H9 (cell line): ENCODE measurements at places on chromosomes 11 and 22. TPM values are rescaled to one million over a fixed set of nuclear protein-coding genes. Genes with fewer than 3 reads are reported as not detected.

The CCDC73 gene
- 0.04 TPM in 1 of 2 replicates, not detected in the other for total RNA-seq

The GLB1L2 gene
- 2.0 and 2.4 TPM in 2 replicates for total RNA-seq

The FOLH1 gene
- total RNA-seq = not detected in 2 replicates

The RAD9A gene
- 20.9 and 23.8 TPM in 2 replicates for total RNA-seq

The MUC6 gene
- not detected in 2 replicates for total RNA-seq

The SHISAL1 gene
- 2.9 and 3.0 TPM in 2 replicates for total RNA-seq

The DEUP1 gene
- total RNA-seq = 0.22 TPM in 1 of 2 replicates, not detected in the other

The KAT5 gene
- total RNA-seq = 56.7 and 57.4 TPM in 2 replicates

The C11orf87 gene
- total RNA-seq = 0.11 TPM in 2 replicates

The P4HA3 gene
- total RNA-seq = not detected in 2 replicates

The SCN4B gene
- total RNA-seq = 1.6 and 1.9 TPM in 2 replicates

The CCDC88B gene
- total RNA-seq = 11.2 and 12.2 TPM in 2 replicates

The GLB1L3 gene
- 11.2 and 11.7 TPM in 2 replicates for total RNA-seq

The OR51B6 gene
- total RNA-seq = not detected in 2 replicates

The CCDC116 gene
- 0.22 and 0.63 TPM in 2 replicates for total RNA-seq

The OR8G5 gene
- not detected in 2 replicates for total RNA-seq

The IGLL1 gene
- not detected in 2 replicates for total RNA-seq

The KDELR3 gene
- 7.2 and 7.3 TPM in 2 replicates for total RNA-seq

The ROBO4 gene
- total RNA-seq = not detected in 2 replicates

The CARD18 gene
- not detected in 2 replicates for total RNA-seq

The UBQLN3 gene
- total RNA-seq = not detected in 2 replicates

The SLC17A6 gene
- not detected in 2 replicates for total RNA-seq

The OAF gene
- 1.1 and 1.6 TPM in 2 replicates for total RNA-seq

The OR8D4 gene
- total RNA-seq = not detected in 2 replicates

The AIFM3 gene
- total RNA-seq = 1.9 and 2.3 TPM in 2 replicates

The OR10D3 gene
- not detected in 2 replicates for total RNA-seq

The MRGPRX3 gene
- not detected in 2 replicates for total RNA-seq

The CREB3L1 gene
- total RNA-seq = 2.6 and 3.3 TPM in 2 replicates

The OR51B5 gene
- not detected in 2 replicates for total RNA-seq

The ENTHD1 gene
- not detected in 2 replicates for total RNA-seq

The FOLR1 gene
- total RNA-seq = 0.92 and 1.2 TPM in 2 replicates

The OR9I1 gene
- total RNA-seq = not detected in 2 replicates

The SLC22A12 gene
- not detected in 2 replicates for total RNA-seq

The LUZP2 gene
- 25.4 and 25.7 TPM in 2 replicates for total RNA-seq

The MPPED2 gene
- 2.6 and 4.7 TPM in 2 replicates for total RNA-seq

The APOA4 gene
- not detected in 2 replicates for total RNA-seq

The SORL1 gene
- 64.4 and 68.3 TPM in 2 replicates for total RNA-seq

The BTG4 gene
- total RNA-seq = not detected in 2 replicates

The ADSL gene
- 172 and 175 TPM in 2 replicates for total RNA-seq

The P2RX3 gene
- 0.15 and 0.22 TPM in 2 replicates for total RNA-seq

The KCNJ1 gene
- total RNA-seq = not detected in 2 replicates

The PATE2 gene
- total RNA-seq = 0.17 and 0.44 TPM in 2 replicates

The MS4A6A gene
- not detected in 2 replicates for total RNA-seq

The CARD16 gene
- total RNA-seq = not detected in 2 replicates

The GLYATL1 gene
- total RNA-seq = 2.1 and 2.8 TPM in 2 replicates

The TECTA gene
- 0.66 and 0.68 TPM in 2 replicates for total RNA-seq

The OR4D6 gene
- total RNA-seq = not detected in 2 replicates
